ENCODE measurements at places on chromosomes 1 and 21.

GRCh38 chr21:35256468-35256988 is 207.4 kb upstream of the RUNX1 start:
- DNase-seq = no peak

- DNase-seq = no peak
These were observed 10.6 kb downstream of the METTL18 start for GRCh38 chr1:169784102-169784501.

- DNase-seq = no peak
These were observed 1440.3 kb downstream of the NCAM2 start for GRCh38 chr21:22438428-22439086.

GRCh38 chr1:232553809-232554208 is 76.1 kb downstream of the SIPA1L2 start:
- DNase-seq = no peak

DNA sequence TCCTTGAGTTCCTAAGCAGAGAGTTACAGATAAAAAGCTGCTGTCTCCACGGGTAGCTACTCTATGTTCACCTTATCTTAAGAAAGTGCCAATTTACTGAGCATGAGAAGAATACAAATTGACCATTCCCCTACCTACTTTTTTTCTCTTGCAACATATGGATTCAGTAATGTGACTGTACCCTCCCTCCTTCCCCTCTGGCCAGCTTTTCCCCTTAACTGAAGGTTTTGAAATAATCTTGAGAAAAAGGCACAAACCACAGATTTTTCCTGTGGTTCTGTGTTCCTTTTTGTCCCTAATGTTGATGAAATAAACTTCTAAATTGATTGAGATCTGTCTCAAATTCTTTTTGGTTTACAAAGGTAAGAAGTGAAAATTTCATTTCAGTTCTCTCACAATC is 2.6 kb upstream of the CD2 start:
- no peak for DNase-seq

- no peak for DNase-seq
These were observed 64.4 kb downstream of the KCTD3 start for GRCh38 chr1:215631489-215631888.

GRCh38 chr1:184859381-184860105 is 104.9 kb upstream of the EDEM3 start:
- DNase-seq = no peak

GRCh38 chr1:228465141-228465540 is 22.0 kb upstream of the RNF187 start:
- no peak for DNase-seq

GRCh38 chr21:36608041-36608896 is 90.6 kb upstream of the SIM2 start:
- no peak for DNase-seq

DNA sequence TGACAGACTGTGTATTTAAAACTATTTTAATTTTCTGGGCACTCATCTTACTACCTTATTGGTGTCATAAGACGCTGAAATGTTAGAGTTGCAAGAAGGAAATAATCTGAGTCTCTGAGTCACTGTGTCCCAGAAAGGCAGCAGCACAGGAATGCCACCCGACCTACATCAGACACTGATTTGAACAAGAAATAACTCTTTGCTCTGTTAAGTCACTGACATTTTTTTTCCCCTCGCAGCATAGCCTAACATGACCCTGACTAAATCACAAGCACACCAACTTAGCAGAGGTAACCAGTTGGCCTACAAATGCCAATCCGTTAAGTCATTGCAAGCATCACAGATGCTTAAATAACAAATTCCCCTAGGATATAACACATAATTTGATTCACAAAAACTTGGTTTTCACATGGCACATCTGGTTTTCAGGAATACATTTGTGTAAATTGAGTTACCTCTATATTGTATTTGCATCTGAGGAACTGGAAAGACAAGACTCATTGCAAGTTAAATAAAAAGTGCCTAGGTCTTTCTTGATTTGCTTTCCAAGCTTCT is 349.1 kb downstream of the SEC16B start:
- DNase-seq = no peak

- no peak for DNase-seq
These were observed 14.1 kb upstream of the RNF223 start for GRCh38 chr1:1088029-1088800.

- no peak for DNase-seq
These were observed 67.5 kb downstream of the IVNS1ABP start for GRCh38 chr1:185249563-185249962.

GRCh38 chr1:41764656-41765055 is 154.1 kb downstream of the HIVEP3 start:
- no peak for DNase-seq

- DNase-seq = no peak
These were observed 28.5 kb downstream of the IL12RB2 start for GRCh38 chr1:67336157-67336556.

DNA sequence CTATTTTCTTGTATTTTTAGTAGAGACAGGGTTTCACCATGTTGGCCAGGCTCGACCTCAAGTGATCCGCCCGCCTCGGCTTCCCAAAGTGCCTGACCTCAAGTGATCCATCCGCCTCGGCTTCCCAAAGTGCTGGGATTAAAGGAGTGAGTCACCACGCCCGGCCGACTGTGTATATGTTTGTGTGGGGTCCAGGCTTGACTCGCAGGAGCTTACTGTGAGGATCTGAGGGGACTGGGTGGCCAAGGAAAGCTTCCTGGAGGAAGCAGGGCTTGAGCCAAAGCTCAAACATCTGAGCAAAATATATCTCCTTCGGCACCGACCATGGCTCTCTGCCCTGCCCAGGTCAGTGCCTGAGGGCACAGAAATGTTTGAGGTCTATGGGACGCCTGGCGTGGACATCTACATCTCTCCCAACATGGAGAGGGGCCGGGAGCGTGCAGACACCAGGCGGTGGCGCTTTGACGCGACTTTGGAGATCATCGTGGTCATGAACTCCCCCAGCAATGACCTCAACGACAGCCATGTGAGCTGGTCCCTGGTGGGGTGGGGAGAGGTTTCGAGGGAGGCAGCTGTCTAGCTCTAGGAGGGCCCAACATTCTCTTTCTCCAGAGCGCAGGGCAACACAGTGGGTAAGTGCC is 10.5 kb downstream of the PADI3 start:
- DNase-seq = no peak

- DNase-seq = no peak
These were observed 3.4 kb upstream of the CROCC start for GRCh38 chr1:16918371-16918770.

DNA sequence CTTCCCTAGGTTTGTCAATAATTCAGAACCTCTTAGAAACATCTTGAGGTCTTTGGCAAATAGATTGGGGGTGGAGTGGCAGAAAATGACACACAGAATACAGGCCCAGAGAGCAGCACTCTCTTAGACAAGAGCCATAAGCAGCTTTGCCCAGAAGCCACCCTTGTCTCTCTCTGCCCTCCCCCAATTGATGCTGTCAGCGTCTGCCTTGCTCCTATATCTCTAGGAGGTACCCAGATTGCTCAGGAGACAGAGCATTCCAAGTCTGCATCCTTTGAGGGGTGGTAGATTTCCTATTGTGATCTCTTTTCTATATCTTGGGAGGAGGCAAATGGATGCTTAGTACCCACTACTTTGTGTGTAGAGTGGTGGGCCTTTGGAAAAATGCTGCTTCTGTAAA is 1.8 kb downstream of the RGL1 start:
- no peak for DNase-seq

- DNase-seq = no peak
These were observed 47.4 kb downstream of the CAMTA1 start for GRCh38 chr1:6832531-6833188.

DNA sequence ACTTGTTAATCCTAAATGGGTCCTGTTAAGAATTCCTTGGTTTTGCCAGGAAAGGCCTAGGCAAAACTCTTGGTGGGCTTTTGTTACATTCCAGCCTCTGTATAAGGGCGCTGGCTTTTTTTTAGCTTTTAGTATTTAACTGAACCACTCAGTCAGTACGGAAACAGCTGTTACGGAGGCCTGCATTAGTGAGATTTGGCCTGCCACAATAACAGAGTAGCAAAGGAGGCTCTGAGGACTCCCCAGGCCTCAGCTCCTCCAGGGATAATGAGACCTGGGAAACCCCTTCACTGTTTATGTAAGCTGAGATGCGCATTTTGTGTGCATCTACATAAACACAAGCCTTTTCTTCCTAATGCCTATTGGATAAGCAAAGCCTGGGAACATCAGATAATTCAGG is 210.2 kb downstream of the APP start:
- DNase-seq = no peak

All from stimulated activated CD8-positive, alpha-beta memory T cell treated with anti-CD3 and anti-CD28 coated beads, Interleukin-7, amount 100 ng/mL, for 4 hours (primary cell).